ENCODE measurements at places on chromosomes 7 and 10.

DNA sequence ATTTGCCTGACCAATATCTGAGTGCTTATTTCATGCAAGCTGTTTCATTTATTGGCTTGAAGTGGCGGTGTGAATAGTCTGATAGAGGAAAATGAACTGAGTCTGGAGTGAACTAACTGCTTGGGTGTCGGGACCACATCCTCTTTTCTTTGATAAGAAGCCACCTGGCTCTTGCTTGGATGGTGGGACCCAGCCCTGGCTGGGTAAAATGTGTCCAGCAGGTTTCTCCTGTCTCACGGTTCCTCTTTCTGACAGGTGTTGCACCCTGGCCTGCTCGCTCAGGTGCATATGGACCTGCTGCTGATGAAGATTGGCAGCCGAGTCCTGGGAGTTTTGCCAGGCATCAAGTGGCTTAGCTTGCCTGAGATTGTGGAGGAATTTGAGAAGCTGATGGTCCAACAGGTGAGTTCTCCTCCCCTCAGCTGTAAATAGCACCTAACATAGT, 1.6 kb downstream of the ADCK2 start:
- DNase-seq, result no peak
- no peak overlapping the region for H3K27ac ChIP-seq
- no peaks in the 10 kb centered on the region for H3K27me3 ChIP-seq

- H3K27me3 ChIP-seq, result no peaks in the 10 kb centered on the region
- no peaks in the 10 kb centered on the region for H3K36me3 ChIP-seq
- H3K27ac ChIP-seq, result no peak overlapping the region
- H3K4me3 ChIP-seq, result no peak overlapping the region
- no peak for DNase-seq
Observed at GRCh38 chr10:55233090-55233489, 432.1 kb upstream of the PCDH15 start.

GRCh38 chr10:72727130-72727529, 35.2 kb downstream of the MCU start:
- peaks cover 18% of the 10 kb centered on the region for H3K4me1 ChIP-seq
- H3K4me3 ChIP-seq, result no peak overlapping the region
- H3K36me3 ChIP-seq, result peaks cover 3% of the 10 kb centered on the region
- no peaks in the 10 kb centered on the region for H3K27me3 ChIP-seq

DNA sequence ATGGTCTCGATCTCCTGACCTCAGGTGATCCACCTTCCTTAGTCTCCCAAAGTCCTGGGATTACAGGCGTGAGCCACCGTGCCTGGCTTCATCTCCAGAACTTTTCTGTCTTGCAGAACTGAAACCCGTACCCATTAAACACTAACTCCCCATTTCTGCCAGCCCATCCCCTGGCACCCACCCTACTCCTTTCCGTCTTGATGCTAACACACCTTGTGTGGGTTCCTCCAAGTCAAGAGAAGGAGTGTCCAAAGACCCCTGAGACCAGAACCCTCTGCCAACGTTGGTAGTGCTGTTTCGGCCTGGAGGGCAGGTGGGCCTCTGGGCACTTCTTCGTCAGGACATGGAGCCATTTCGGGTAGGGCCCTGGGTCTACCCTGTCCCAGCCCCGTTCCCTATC, 83.6 kb downstream of the MGMT start:
- H3K27ac ChIP-seq, result no peak overlapping the region
- DNase-seq, result no peak
- H3K4me3 ChIP-seq, result no peak overlapping the region
- H3K4me1 ChIP-seq, result no peaks in the 10 kb centered on the region
- peaks cover 25% of the 10 kb centered on the region for H3K36me3 ChIP-seq

GRCh38 chr7:75995996-75996395, 1.6 kb upstream of the TMEM120A start:
- no peak overlapping the region for H3K4me3 ChIP-seq
- H3K27ac ChIP-seq, result no peak overlapping the region
- no peak for DNase-seq
- H3K27me3 ChIP-seq, result no peaks in the 10 kb centered on the region
- H3K36me3 ChIP-seq, result peaks cover 11% of the 10 kb centered on the region
- peaks cover 14% of the 10 kb centered on the region for H3K4me1 ChIP-seq

DNA sequence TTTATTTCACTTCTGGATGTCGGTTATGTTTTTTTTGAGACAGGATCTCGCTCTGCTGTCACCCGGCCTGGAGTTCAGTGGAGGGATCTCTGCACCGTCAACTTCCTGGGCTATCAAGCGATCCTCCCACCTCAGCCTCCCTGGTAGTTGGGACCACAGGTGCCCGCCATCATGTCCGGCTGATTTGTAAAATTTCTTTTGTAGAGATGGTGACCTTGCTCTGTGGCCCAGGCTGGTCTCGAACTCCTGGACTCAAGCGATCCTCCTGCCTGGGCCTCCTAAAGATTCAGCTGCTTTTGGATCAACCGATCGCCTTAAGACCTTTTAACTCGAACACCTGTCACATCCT, 606 bp upstream of the RABGEF1 start:
- DNase-seq, result no peak
- H3K4me1 ChIP-seq, result peaks cover 53% of the 10 kb centered on the region
- no peaks in the 10 kb centered on the region for H3K27me3 ChIP-seq
- peak overlapping the region; percentile 84 for H3K27ac ChIP-seq
- peak overlapping the region; percentile 94 for H3K4me3 ChIP-seq

GRCh38 chr7:116293139-116293538, 82.8 kb downstream of the TES start:
- H3K4me1 ChIP-seq, result no peaks in the 10 kb centered on the region
- no peak overlapping the region for H3K4me3 ChIP-seq
- no peak for DNase-seq
- H3K27me3 ChIP-seq, result peaks cover 28% of the 10 kb centered on the region
